ENCODE measurements at places on chromosomes 12 and 14.

DNA sequence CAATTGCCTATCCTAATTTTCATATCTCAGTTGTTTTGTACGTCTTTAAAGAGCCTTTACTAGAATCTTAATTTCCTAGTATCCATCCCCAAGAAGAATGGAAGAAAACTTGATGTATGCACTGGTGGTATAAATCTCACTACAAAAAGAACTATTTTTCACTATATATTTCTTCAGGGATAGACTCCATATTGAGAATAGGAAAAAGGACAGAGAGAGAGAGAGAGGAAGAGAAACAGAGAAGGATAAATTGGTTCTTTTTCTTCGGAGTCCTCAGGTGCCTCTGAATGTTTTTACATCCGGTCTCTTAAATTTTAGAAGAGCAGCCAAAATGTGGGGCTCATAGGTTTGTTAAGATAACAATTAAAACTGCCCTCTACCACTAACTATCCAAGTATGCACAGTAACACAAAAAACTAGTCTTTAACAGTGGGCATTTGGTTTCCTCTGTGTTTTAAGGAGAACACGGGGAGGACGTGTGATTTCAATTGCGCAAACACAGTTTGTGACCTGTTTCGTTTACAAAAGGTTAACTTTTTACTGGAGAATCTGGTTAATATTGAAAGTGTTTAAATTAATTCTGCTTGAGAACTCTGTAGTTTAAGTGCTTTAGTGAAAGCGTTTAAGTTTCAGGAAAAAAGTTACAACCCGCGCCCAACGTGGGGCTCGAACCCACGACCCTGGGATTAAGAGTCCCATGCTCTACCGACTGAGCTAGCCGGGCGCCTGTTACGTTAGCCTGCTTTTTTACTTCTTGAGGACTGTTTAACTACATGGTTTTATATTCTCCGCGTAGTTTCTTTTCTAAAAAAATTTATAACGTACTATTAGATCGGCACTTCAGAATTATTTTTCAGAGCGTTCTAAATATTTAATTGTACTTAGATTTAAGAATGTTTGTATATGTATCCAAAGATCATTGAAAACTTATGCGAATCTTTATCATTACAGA lies 5.1 kb upstream of the PSMA3 start:
- peak; percentile 51 for DNase-seq

- no peak for DNase-seq
Observed at GRCh38 chr12:71216725-71217579, 59.2 kb upstream of the TSPAN8 start.

GRCh38 chr12:95599880-95600279 lies 48.6 kb upstream of the USP44 start:
- DNase-seq: no peak

GRCh38 chr12:22415342-22416309 lies 81.1 kb upstream of the ST8SIA1 start:
- DNase-seq: no peak

GRCh38 chr12:14920475-14921126 lies 17.7 kb downstream of the ERP27 start:
- no peak for DNase-seq

- DNase-seq: peak; percentile 13
Observed at GRCh38 chr12:53514628-53515290, 7.5 kb upstream of the NPFF start.

DNA sequence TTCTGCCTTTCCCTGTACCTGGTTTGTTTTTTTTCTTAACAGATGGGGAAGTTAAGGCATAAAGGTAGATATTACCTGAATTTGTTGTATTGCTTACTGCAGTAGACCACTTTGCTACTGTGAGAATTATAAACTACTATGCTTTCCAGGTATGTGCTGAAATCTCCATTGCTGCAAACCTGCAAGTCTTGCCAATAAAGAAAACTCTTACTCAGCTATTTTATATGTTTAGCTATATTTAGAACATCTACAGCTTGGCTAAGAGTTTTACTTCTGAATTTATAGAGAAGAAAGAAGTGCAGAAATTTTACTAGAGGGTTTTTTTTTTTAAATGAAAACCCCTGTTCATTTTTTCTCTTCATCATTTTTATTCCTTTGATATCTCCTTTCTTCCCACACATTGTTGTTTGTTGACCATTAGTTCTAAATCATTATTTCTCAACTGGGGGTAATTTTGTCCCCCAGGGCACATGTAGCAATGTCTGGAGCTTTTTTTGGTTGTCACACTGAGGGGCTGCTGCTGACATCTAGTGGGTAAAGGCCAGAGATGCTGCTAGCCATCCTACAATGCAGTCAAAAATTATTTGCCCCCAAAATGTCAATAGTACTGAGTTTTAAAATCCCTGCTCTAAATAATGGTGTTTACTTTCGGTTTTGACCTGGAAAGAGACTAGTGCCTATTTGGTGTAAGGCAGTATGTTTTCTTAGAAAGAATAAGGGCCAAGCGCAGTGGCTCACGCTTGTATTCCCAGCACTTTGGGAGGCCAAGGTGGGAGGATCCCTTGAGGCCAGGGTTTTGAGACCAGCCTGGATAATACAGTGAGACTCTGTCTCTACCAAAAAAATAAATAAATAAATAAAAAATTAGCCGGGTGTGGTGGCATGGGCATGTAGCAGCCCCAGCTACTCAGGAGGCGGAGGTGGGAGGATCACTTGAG lies 48.6 kb downstream of the PCNX1 start:
- DNase-seq: no peak

- no peak for DNase-seq
Observed at GRCh38 chr12:68793975-68794652, 13.9 kb upstream of the MDM2 start.

GRCh38 chr12:27400856-27401354 lies 45.6 kb upstream of the SMCO2 start:
- no peak for DNase-seq

DNA sequence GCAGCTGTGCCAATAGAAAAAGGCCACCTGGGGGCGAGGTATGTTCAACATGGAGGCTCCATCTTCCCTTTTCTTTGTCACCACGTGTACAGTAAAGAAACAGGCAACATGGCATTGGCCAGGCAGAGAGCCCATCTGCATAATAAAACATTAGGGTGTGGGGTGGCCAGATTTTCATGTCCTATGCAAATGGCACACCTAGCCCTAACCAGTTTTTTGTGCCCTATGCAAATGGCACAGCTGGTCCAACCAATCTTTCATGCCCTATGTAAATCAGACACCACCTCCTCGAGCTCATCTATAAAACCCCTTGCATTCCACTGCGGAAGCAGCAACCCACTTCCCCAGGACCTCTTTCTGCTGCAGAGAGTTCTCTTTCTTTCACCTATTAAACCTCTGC lies 149.1 kb upstream of the RGS6 start:
- no peak for DNase-seq

GRCh38 chr14:104742586-104743455 lies 10.1 kb upstream of the SIVA1 start:
- no peak for DNase-seq

- no peak for DNase-seq
Observed at GRCh38 chr12:67070604-67071003, 198.6 kb upstream of the CAND1 start.

DNA sequence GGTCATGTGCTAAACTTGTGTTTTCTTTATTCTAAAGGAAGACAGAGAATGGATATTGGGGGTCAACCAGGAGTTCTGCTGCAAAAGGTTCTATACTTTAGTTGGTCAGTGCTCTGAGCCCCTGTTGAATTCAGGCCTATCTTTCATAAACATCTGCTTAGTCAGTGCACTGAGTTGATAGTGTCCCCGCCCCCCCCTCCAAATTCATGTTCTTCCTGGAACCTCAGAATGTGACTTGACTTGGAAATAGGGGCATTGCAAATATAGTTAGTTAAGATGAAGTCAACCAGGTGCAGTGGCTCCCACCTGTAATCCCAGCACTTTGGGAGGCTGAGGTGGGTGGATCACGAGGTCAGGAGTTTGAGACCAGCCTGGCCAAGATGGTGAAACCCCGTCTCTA lies 23.3 kb downstream of the CHST11 start:
- no peak for DNase-seq

- DNase-seq: no peak
Observed at GRCh38 chr14:24662753-24663152, 28.8 kb upstream of the GZMB start.

- DNase-seq: no peak
Observed at GRCh38 chr14:72740966-72741825, 152.7 kb downstream of the DPF3 start.

DNA sequence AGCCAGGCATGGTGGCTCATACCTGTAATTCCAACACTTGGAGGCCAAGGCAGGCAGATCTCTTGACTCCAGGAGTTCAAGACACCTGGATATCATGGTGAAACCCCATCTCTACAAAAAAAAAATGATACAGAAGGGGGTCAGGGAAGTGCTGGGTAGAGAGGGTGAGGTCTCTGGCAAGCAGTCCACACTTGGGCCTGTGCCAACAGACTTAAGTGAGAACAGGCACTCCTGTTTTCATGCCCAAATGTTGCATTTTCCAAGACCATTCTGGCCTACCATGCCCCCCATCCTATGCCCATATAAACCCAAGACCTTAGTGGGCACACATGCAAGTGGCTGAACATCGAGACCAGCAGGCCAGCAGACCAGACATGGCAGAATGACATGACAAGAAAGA lies 16.0 kb upstream of the CMAS start:
- no peak for DNase-seq

- DNase-seq: no peak
Observed at GRCh38 chr14:69493038-69493437, 8.5 kb downstream of the PLEKHD1 start.

- no peak for DNase-seq
Observed at GRCh38 chr12:45112306-45112705, 61.4 kb upstream of the DBX2 start.

DNA sequence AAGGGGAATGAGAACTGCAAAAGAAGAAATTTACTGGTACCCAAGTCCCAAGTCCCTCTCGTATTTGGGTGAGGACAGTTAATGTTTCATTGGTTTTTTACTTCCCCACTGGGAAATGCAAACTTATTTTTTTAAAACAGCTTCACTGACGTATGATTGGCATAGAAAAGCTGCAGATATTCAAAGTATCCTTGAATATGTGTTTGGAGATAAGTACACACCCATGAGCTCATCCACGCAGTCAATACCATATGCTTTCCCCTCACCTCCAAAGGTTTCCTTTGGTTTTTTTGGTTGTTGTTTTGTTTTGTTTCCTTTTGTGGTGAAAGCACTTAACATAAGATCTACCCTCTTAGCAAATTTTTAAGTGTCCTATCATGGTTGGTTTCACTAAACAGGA lies 13.1 kb downstream of the TCTN2 start:
- no peak for DNase-seq

- DNase-seq: no peak
Observed at GRCh38 chr12:20047901-20048300, 320.4 kb upstream of the PDE3A start.

DNA sequence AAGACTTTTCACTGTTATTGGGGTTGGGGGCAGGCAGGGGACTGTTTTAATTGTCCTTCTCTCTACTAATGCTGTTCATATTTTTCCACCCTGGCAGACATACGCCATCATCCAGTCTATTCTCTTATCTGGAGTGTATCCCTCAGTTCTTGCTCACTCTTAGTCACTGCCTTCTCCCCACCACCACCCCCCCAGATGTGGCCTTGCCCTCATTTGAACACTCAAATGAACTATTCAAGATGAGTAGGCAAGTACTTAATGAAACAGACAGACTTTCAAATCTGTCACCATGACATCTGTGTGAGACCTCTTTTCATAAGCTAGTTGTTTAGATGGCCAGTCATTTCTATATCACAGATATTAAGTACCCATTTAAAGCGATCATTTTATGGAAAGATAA lies 10.1 kb downstream of the NUDT4 start:
- DNase-seq: no peak

DNA sequence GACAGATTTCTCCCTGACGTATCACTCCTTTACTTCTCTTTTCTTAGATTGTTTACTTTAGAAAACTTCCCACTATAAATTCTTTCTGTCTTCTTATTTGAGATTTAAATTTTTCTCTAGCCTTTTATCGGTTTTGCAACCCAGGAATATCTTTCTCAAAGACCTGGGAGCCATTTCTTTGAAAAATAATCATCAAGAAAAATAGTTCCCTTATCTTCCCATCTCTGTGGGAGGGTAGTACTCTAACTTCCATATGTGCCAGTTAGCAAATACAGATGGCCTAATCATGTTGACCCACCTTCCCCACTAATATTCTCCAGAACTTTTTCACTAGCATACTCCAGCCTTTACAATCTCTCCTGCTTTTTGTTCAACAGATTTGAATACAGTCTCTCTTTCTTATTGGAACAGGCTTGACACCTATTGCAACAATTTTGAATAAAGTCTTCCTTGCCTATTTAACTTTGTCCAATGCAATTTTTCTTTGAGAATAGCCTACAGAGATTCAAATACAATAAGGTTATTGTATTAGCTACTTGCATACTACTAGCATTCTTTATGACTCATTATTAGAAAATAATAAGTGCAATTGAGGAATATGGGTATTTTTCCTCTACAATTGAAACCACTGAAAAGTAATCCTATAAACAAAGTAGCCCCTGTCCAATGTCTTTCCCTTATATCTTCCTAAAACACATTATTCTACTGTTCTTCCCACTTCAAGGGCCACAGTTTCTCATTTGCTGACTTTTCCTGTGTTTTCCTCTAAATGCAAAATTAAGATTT lies 27.4 kb upstream of the KLRB1 start:
- no peak for DNase-seq

DNA sequence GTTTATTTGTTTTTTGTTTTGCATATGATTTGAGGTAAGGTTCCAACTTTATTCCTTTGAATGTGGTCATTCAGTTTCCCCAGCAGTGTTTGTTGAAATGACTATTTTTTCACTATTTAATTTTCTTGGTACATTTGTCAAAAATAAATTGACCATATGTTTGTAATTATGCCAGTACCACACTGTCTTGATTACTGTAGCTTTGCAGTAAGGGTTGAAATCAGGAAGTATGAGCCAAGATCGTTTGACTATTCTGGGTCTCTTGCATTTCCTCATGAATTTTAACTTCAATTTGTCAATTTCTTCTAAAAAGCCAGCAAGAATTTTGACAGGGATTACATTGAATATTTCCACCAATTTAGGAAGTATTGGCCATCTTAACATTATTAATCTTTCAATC lies 199.3 kb upstream of the PPFIA2 start:
- DNase-seq: no peak

DNA sequence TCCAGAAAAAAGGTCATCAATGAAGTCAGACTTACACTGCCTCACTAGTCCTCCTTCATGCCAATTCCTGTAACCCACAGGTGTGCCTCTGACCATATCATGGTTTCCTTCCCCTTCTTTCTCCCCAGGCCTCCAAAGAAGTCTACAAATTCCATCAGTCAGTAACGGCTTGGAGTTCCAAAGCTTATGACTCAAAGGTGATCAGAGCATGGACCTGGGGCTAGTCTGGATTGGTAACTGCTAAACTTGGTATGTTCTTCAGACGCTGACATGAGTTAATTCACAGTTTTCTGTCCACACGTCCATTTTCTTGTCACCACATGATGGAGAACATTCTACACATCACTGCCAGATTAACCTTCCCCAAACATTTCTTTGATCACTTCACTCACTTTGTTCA lies 560.4 kb downstream of the ETNK1 start:
- DNase-seq: no peak

GRCh38 chr12:52615208-52615868 lies 3.0 kb downstream of the KRT73 start:
- no peak for DNase-seq

GRCh38 chr12:113795445-113795844 lies 170.7 kb downstream of the RBM19 start:
- no peak for DNase-seq

- DNase-seq: no peak
Observed at GRCh38 chr14:76113691-76114090, 38.0 kb upstream of the GPATCH2L start.
